ENCODE measurements at places on chromosomes 4 and X. TPM values are rescaled to one million over a fixed set of nuclear protein-coding genes. Genes with fewer than 3 reads are reported as not detected.

CITED1 gene
- 0.13 TPM for total RNA-seq

CENPVL2 gene
- not detected for total RNA-seq

RADX gene
- 0.26 TPM for total RNA-seq

SH3TC1 gene
- total RNA-seq, result 147 TPM

MAGEA2 gene
- not detected for total RNA-seq

HS6ST2 gene
- total RNA-seq, result 0.13 TPM

TMPRSS11F gene
- total RNA-seq, result not detected

CFP gene
- 0.13 TPM for total RNA-seq

GPR119 gene
- total RNA-seq, result not detected

KANTR gene
- 5.0 TPM for total RNA-seq
